Cortex of kidney (tissue), 1 donor: ENCODE measurements at places on chromosomes 2 and 18.

DNA sequence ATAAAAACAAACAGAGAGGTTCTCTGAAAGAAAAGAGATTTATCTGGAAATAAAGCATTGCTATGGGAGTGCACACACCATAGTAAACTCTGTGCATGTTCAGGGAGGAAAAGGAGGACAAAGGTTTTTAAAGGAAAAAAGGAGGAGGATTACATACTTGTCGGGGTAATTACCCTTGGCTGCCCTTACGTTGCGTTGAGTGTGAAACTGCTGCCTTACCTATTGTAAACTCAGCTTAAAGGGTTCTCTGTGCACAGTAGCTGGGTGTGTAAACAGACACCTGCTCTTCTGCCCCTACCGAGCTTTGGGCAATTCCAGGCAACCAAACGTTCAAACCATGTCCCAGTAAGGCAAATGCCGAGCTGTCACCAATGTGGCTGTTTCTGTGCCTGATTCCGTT lies 29.6 kb upstream of the PXDN start:
- no peak for DNase-seq

DNA sequence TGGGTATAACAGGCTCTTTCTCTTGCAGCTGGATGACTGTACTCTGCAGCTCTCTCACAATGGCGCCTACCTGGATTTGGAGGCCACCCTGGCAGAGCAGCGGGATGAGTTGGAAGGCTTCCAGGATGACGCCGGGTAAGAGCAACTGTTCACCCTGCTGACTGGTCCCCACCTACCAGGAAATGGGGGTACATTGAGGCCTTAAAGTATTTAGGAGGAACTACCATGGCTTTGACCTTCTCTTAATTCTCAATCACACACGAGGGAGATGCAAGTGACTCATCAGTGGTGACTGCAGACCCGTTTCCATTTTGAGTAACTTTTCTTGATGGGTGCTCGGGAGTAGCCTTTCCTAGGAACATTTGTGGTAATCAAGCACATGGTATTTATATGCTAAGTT lies 58.0 kb downstream of the FHOD3 start:
- DNase-seq, result no peak

DNA sequence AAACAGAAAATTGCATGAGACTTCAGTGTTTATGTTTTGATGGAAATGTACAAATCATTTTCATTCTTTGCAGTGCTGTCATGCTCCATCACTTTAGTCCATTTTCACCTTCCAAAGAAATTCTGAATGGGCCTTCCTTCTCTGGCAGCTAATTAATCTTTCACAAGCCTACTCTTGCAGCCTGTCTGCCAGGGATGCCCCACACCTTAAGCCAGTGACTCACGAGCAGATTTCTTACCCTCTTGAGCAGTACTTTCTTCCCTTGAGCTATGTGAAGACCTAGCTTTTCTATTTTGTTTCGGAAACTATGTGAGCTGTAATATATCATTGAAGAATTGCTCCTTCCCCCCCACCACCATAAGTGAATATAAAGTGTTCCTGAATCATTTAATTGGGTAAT lies 404.3 kb upstream of the VWC2L start:
- DNase-seq, result no peak

GRCh38 chr2:117519721-117520120 lies 294.8 kb upstream of the DDX18 start:
- no peak for DNase-seq

- no peak for DNase-seq
These were observed 36.5 kb upstream of the ZNF236 start for GRCh38 chr18:76785872-76786271.

GRCh38 chr2:113157118-113157896 lies 16.5 kb upstream of the PSD4 start:
- no peak for DNase-seq
